Stimulated activated CD4-positive, alpha-beta T cell treated with anti-CD3 and anti-CD28 coated beads, Interleukin-15, amount 100 ng/mL, for 48 hours (primary cell): ENCODE measurements at places on chromosomes 4 and X.

DNA sequence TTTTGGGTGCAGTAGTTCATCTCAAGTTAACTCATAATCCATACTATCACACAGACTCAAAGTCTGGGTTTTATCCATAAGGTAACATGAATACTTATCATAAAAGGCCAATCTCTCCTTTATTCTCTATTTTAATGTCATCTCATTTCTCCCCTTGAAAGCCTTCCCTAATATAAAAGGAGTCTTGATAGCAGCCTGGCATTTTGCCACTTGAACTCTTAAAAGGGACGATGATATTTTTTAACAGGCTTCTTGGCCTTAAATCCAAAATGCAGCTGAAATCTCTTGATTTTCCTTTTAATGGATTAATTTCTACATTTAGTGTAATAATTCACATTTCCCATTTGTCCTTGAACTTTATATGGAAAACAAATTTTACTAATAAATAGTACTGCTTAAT, 8.4 kb upstream of the JCHAIN start:
- no peak for DNase-seq

GRCh38 chr4:74738464-74739143, 55.7 kb downstream of the BTC start:
- DNase-seq, result no peak

GRCh38 chr4:117898496-117898895, 135.8 kb upstream of the NDST3 start:
- no peak for DNase-seq

DNA sequence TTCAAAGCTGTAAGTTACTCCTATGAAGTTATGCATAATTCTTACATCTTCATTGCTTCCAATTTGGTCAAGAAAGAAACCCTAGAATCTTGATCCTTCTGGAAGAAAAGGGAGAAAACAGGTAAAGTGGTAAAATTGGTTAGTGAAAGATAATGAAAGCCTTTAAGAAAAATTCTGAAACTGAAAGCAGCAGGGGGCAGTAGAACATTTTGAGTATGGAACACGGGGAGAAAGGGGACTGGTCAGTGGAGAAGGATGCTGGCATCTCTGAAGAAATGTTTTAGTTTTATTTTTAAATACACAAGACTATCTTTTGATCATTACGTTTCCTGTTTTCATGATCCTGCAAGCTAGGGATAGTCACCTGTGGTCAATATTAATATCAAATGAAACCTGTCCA, 54.3 kb downstream of the SLIT2 start:
- DNase-seq, result no peak

DNA sequence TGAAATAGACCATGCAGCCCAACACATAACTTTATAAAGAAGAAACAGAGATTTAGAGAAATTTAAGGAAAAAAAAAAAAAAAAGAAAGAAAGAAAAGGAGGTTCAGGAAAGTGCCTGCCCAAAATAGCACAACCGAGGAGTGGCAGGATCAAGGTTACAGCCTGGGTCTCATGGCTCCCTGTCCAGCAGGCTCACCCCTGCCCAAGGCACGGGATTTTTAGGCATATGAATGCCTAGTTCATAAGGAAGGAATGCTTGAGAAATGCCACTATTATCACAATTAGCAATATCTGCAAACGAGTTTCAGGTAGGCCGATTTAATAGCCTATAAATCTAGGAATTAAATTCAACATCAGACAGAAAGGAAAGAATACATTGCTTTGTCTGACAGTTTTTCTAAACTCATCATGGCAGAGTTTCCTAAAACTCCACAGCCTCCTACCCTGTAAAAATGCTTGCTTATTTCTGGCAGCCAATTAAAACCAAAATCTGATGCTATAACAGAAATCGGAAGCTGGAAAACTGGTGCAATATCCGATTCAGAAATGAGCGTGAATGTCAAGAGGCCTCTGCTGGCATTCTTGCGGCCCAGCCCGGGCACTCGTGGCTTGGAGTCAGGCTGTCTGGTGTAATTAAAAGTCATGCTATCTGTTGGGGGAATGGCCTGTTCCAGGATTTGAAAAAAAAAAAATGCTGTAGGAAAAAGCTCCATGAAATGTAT, 63.5 kb downstream of the GEMIN8 start:
- no peak for DNase-seq

DNA sequence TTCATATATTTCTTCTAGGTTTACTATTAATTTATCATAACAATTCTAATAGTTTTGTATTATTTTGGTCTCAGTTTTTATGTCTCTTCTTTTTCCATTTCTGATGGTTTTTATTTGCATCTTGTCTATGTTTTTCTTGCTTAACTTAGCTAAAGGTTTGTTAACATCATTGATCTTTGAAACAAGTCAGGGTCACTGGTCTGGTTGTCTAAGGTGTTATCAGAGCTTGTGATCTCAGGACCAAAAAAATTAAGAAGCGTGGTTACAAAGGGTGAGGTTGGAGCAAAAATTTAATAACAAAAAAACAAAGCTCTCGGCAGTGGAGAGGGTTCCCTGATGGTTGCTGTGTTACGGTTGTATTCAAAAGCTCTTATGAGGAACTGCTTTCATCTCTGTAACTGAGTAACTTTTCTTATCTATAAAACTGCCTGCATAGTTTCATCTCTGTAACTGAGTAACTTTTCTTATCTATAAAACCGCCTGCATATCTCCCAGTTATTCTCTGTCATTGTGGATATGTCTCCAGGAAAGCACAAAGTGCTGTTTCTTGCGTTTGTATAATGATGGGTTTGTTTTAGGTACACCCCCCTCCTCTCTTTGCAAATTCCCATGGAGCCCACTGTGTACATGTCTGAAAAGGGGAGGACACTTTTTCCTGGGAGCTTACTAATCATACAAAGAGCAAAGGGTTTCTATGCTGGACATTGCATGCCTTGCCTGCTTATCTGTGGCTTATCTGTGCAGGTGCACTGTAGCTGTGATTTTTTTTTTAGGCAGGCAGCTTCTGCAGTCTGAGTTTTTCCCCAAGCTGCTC, 62.4 kb upstream of the UGT2B15 start:
- DNase-seq, result no peak

DNA sequence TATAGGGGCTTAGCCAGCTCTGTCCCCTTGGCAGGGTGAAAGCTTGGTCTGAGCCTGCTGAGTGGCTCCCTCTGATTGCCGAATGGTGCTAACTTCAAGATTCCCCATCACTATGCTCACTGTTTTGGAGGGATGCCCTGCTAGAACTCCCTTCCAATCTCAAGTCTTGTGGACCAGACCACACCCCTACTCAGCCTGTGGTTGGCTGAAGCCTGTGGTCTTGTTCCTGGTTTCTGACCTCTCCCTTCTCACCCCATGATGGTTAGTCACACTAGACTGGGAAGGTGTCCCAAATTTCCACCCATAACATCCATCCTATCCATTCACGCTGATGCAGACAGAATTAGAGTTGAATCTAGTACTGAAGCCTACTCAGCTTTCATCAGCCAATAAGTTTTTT, 184.7 kb upstream of the NDP start:
- DNase-seq, result no peak

DNA sequence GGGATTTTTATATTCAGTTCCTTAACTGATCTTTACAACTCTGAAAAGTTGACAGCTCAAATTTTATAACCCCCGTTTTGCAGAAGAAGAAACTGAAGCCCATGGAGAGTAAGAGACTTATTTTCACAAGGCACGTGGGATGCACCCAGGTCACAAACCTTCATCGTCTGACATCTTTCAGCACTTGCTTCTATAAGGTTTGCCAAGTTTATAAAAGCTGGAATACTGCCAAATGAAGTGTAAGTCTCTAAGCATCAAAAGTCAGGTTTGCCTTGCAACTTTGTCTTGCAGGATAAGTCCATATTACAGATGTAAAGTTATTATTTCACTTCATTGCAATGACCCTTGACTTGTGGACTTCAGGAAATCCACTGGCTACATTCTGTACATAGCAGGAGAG, 6.3 kb upstream of the KCNIP4 start:
- DNase-seq, result no peak

DNA sequence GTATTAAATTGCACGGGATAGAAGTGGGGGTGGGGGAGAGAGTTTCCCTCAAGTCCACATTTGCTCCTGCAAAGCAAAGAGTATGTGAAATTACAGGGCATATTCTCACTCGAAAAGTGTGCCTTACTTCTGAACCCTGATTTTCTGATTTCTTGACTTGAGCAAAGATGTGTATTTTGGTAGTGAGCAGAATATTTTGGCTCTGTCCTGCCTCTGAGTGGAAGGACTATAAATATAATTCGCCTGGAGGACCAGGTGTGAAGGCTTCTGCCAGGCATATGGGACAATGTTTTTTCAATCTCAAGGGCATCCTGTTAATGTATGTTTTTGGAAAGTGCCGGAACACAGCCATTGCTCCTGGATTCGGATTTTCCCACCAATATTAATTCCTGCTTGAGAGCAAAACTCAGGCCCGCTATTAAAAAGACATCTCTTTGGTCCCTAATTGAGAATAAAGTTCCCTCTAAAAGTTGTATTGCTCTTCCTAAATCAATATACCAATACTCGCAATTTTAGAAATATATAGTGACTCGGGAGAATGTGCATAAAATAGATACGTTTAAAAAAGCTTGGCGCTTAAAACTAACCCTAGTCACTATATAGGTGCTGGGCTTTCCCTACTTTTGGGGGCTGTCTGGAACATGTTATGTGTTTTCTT, 15.3 kb upstream of the PITX2 start:
- DNase-seq, result no peak

DNA sequence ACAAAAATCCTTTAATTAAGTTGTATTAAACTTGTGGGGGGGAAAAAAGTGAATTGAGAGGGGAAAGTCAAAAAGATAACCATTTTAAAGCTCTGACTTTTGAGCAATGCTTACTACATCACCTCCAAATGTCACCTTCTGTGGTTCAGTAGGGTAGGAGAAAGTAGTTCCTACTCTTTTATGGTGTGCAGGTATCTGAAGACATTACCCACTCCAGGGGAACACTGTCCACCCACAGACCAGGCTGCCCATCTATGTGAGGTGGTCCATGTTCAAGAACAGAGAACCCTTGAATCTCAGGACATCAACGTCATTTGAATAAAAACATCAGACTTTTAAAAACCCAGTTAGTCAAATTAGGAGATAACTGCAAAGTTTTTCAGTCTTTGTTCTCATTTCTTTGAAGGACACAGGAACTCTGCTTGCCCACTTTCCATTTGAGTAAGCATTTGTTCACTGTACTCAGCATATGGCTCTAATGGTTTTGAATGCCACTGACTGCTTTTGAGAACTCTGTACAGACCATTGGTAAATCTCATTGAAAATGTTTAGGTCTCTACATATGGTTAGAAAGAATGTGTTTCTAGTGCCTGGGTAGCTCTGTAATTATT, 18.4 kb downstream of the NMU start:
- DNase-seq, result no peak

DNA sequence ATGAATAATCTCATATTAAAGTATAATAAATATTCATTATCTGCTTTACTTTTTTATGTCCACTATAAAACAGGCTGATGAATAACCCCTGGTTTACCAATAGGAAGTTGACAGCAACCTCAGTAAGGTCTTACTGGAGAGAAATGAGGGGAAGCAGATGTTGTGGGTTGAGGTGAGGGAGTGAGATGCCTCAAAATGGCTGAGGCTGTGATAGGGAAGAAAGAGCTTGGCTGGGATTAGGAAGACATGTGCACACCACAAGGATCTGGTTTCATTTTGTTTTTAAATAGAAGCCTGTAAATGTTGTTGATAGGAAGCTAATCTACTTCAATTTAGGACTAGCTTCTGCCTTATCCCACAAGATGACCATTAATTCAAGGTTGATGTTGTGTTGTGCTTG, 14.4 kb upstream of the CYBB start:
- no peak for DNase-seq

DNA sequence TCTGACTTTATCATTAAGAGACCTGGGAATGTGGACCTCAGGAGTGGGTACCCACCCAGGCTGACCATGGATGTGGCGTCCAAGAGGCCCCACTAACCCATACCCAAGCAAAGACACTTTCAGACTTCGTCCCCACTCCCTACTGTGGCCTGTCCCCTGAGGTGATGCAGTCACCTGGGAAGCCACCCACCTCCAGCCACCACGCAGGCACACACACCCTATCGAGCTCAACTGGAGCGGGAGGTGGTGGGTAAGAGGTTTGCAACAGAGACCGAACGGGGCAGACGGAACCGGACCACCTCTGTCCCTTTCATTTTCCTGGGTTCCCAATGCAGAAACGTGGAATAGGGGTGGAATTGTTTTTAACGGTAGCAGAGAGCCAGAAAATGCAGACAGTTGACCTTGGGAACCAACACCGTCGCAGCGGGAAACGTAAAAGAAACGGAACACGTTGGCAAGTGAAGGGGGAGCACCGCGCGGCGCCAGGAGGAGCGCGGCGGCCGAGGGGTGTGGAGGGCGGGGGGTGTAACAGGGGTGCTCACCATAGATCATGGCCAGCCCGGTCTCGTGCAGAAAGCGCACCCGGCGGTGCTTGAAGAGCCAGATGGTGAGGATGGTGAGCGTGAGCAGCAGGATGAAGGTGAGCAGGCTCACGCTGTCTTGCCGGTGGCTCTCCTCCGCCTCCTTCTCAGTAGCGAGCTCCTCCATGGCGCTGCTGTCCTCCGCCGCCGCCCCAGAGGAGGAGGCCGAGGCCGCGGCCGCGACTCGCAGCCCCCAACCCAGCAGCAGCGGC, 559 bp downstream of the SLC9A7 start:
- no peak for DNase-seq

DNA sequence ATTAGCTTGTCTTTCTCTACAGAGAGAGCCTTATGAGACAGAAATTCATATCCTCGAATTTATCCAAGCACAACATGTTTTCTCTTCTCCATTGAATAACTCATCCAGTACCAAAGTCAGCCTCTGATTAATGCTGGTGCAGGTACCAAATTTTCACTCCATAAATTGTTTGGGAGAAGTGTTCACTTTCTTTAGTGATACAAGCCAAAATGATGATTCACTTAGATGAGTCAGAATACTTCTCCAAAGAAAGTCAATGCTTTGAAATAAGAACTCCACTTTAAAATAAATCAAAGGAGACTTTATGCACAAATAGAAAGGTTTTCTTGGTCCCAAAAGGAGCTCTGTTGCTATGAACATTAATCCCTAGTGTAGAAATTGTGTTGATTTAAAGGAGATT, 60.2 kb downstream of the MAOB start:
- DNase-seq, result no peak
